ENCODE measurements at places on chromosomes 12 and 14.

DNA sequence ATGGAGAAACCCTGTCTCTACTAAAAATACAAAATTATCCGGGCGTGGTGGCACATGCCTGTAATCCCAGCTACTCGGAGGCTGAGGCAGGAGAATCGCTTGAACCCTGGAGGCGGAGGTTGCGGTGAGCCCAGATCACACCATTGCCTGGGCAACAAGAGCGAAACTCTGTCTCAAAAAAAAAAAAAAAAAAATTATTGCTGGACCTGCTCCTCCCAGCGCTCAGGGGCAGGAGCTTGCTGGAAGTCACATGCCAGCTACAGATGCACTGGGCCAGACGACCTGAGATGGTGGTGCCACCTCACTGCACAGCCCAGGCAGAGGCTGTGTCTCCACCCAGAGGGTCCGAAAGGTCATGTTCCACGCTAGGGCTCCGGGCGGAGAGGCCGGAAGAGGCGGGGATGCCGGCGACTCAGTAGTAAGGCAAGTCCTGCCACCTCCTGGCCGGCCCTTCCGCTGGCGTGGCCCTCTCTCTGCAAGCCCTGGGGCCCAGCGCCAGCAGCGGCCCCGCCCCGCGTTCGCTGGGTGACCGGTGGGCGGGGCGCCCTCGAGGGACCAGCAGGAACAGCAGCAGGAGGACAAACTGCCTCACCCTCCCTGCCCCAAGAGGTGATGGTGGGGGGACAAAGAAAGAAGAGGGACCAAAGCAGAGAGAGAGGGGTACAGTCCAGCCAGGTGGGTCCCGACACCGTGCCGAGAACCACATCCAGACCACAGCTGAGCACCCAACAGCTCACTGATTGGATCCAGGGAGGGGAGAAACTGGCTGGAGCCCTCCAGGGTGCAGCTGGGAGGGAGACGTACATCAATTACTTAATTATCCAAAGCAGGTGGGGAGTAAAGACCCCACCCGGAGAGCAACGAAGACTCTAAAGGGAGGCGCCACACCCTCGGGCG, 3.6 kb upstream of the RHOF start:
- peak overlapping the region; percentile 93 for H3K27ac ChIP-seq
- DNase-seq, result peak; percentile 98
- peaks cover 83% of the 10 kb centered on the region for H3K36me3 ChIP-seq
- H3K27me3 ChIP-seq, result no peaks in the 10 kb centered on the region
- peak overlapping the region; percentile 76 for H3K4me3 ChIP-seq
- H3K4me1 ChIP-seq, result peaks cover 73% of the 10 kb centered on the region

- H3K27me3 ChIP-seq, result peaks cover 29% of the 10 kb centered on the region
- H3K4me3 ChIP-seq, result no peak overlapping the region
- H3K27ac ChIP-seq, result no peak overlapping the region
- H3K4me1 ChIP-seq, result no peaks in the 10 kb centered on the region
Observed at GRCh38 chr14:78904094-78904493, 733.9 kb downstream of the NRXN3 start.

- DNase-seq, result no peak
- H3K36me3 ChIP-seq, result peaks cover 19% of the 10 kb centered on the region
- H3K27ac ChIP-seq, result peak overlapping the region; percentile 88
- H3K4me3 ChIP-seq, result peak overlapping the region; percentile 92
- H3K4me1 ChIP-seq, result no peaks in the 10 kb centered on the region
Observed at GRCh38 chr14:31457665-31458659, 656 bp upstream of the DTD2 start.

GRCh38 chr12:54232790-54233189, 44.0 kb upstream of the SMUG1 start:
- peaks cover 10% of the 10 kb centered on the region for H3K36me3 ChIP-seq
- H3K4me1 ChIP-seq, result peaks cover 11% of the 10 kb centered on the region
- H3K27me3 ChIP-seq, result no peaks in the 10 kb centered on the region
- no peak overlapping the region for H3K27ac ChIP-seq
- no peak for DNase-seq
- H3K4me3 ChIP-seq, result no peak overlapping the region

DNA sequence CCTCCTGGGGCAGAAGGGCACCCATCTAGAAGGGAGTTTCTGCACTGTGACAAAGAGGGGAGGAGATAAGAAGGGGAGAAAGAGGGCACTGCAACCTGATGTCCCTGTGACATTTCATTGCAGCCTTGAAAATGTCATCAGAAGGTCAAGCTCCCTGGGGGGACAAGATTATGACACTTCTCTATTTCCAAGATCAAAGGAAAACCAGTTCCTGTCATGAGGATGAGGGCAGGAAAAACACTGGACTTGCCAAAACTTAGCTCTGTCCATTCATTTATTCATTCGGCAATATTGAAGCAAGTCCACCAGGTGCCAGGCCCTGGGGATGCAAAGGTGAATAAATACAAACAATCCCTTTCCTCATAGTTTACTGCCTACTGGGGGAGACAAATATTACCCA, 138.4 kb upstream of the CDKN3 start:
- no peak overlapping the region for H3K27ac ChIP-seq
- peaks cover 11% of the 10 kb centered on the region for H3K4me1 ChIP-seq
- no peak for DNase-seq
- H3K27me3 ChIP-seq, result peaks cover 5% of the 10 kb centered on the region
- H3K36me3 ChIP-seq, result no peaks in the 10 kb centered on the region

- no peaks in the 10 kb centered on the region for H3K27me3 ChIP-seq
- no peaks in the 10 kb centered on the region for H3K36me3 ChIP-seq
- H3K27ac ChIP-seq, result no peak overlapping the region
- no peak overlapping the region for H3K4me3 ChIP-seq
Observed at GRCh38 chr12:100668945-100669536, 95.6 kb downstream of the GAS2L3 start.

DNA sequence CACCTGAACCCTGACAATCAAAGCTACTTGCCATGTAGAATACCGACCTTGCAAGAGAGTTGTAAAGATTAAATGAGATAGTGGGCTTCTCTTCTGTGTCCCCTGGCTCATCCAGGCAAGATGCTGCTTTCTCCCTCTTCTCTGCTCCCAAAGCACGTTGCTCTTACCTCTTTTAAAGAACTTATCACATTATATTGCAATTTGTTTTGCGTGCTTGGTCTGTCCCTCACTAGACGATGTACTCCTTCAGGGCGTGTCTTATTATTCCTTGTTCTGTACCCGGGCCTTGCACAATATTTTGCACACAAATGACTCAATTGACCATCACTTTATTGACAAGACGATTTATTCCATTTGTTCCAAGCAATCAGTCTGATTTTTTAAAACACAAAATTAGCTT, 3.3 kb downstream of the DCN start:
- no peak overlapping the region for H3K27ac ChIP-seq
- H3K4me1 ChIP-seq, result no peaks in the 10 kb centered on the region
- DNase-seq, result no peak
- no peak overlapping the region for H3K4me3 ChIP-seq

DNA sequence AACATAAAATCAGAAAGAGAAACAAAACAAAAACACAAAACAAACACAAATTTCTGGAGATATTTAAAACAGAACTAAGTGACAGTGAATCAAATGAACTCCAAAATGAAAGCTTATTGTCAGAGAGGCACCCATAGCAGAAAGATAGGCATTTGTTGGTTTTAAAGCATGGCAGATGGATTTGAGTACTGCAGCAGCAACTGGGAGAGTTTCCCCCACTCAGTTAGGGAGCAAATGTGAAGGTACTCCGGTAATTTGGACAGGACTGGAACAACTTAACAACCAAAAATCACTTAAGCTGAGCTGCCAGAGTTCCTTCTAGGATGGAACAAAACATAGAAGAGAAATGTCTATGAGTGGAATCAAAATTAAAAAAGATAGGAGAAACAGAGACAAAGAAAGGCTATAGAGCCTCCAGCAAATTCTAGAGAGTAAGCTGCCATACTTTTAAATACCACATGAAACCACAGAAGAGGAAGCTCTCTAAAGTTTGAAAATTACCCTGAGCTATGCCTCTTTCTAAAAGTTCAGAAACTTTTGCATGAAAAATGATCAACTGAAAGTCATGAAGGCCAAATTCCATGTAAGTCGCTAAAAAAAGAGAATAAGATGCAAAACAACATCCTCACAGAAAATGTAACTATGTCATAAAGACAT, 1248.3 kb upstream of the USP15 start:
- H3K36me3 ChIP-seq, result no peaks in the 10 kb centered on the region
- no peaks in the 10 kb centered on the region for H3K4me1 ChIP-seq
- no peak overlapping the region for H3K27ac ChIP-seq
- no peaks in the 10 kb centered on the region for H3K27me3 ChIP-seq
- no peak for DNase-seq

DNA sequence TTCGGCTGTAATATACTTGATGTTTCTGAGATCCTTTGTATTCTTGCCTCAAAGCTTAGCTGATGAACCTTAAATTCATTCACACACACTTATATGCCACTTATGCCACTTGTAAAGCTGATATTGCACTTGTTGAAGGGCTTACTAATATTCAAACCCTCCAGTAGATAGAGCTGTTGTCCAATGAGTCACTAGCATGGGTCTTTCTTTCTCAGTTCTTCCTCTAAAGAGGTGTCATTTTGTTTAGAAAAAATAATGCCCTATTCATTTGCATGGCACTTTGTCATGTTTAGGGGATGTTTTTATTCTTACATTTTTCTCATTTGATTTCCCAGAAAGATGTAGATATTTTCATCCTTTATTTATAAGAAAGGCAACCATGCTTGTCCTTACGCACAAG, 56.4 kb downstream of the MON2 start:
- no peak for DNase-seq
- peaks cover 17% of the 10 kb centered on the region for H3K4me1 ChIP-seq
- peaks cover 5% of the 10 kb centered on the region for H3K36me3 ChIP-seq
- H3K27ac ChIP-seq, result no peak overlapping the region
- H3K27me3 ChIP-seq, result no peaks in the 10 kb centered on the region

DNA sequence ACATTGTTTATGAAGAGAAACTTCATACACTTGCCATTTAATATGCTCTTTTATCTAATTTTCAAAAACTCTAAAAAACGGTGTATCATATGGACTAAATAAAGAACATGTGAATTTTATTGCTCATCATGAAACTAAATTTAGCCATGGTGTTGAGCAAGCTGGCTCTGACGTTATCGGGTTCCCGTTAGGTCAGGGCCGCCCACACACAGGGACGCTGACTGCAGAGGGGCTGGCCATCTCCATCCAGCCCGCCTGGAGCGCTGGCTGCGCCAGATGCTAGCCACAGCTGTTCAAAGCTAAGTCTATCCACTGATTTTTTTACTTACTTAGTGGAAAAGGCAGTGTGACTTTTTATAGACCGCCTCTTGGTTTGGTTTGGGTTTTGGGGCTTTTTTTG, 36.5 kb upstream of the DYNC1H1 start:
- H3K4me3 ChIP-seq, result no peak overlapping the region
- no peak overlapping the region for H3K27ac ChIP-seq
- H3K27me3 ChIP-seq, result no peaks in the 10 kb centered on the region
- DNase-seq, result no peak
- no peaks in the 10 kb centered on the region for H3K4me1 ChIP-seq
- peaks cover 5% of the 10 kb centered on the region for H3K36me3 ChIP-seq

DNA sequence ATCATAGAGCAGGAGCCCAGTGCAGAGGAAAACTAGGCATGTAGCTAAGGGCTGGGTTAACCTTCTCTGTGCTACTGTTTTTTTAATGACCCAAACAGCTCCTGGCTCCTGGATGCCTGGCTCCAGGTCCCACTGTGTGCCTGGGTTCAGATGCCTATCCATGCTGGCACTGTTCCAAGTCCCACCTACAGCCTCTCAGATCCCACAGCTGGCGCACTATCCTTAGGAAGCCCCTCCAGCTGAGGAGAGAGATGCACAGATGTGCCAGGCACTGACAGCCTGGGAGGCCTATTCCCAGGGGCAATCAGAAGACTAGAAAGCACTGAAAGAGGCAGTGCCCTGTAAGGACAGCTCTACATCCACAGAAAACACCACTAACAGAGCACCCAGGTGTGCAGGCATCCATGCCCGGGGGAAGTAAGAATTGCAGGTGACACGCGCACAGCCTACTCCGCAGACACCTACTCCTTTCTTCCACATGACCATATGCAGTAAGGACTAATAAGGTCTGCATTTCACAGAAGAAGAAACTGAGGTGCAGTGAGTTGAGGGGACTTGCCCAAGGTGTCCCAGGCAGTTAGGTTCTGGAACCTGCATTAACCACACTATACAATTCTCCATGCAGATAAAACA, 51.2 kb downstream of the PITPNM2 start:
- H3K27me3 ChIP-seq, result no peaks in the 10 kb centered on the region
- peaks cover 28% of the 10 kb centered on the region for H3K4me1 ChIP-seq
- H3K27ac ChIP-seq, result no peak overlapping the region
- no peak overlapping the region for H3K4me3 ChIP-seq
- H3K36me3 ChIP-seq, result peaks cover 4% of the 10 kb centered on the region

DNA sequence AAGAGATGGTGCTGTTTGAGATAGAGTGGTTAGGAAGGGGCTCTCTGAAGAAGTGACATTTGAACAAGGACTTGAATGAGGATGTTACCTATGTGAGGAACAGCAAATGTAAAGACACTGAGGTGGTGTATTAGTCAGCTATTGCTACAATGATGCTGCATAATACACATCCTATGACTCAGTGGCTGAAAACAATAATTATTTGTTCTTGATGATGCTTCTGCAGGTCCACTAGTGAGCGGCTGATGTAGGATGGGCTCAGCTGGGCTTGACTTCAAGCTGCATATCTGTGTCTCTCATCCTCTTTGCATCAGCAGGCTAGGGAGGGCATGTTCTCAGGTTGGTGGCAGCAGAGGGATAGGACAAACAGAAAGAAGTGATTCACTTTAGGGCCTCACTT, 21.4 kb upstream of the CLMN start:
- H3K27ac ChIP-seq, result no peak overlapping the region
- peaks cover 33% of the 10 kb centered on the region for H3K4me1 ChIP-seq
- H3K4me3 ChIP-seq, result no peak overlapping the region
- DNase-seq, result no peak
- no peaks in the 10 kb centered on the region for H3K36me3 ChIP-seq

DNA sequence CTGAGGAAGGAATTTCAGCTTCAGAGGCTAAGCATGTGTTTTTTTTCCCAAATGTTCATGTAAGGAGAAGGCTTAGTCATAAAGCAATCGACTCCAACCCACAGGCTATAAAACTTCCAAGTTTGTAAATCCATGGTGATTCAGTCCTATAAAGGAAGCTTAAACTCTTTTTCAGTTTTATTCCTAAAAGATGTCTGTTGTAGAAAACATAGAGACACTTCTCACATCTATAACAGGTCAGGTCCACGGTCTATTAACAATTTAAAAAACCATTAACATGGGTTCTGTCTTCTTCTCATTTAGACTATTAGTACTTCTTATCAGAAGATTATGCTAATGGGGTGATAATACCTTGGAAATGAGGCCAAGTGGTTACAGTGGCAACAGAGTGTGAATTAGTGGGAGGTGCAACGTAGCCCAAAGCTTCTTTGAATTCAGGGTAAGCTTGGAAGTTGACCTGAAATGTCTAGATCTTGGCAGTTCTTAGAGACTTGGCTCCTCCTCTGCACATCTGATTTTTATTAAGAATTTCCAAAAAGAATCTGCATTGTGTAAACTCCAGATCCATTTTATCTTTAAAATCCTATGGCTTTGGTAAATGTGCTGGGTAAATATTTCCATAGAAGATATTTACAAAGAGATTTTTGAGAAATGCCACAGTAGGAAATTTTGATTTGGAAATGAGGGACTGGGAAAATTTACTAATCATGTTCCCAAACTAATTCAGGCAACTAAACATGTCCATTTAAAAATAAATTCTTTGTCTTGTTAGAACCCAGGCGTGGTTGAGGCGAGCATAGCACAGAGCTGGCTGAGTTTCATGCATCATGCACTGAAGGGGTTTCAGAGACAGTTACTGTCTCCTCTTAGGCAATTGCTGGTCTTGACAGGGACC, 86.4 kb downstream of the EML1 start:
- no peaks in the 10 kb centered on the region for H3K36me3 ChIP-seq
- H3K27me3 ChIP-seq, result peaks cover 28% of the 10 kb centered on the region
- no peak overlapping the region for H3K27ac ChIP-seq
- no peak overlapping the region for H3K4me3 ChIP-seq
